Activated T-helper 17 cell treated with anti-CD3 and anti-CD28 coated beads, Interleukin-2, amount 50 U/mL, for 72 hours (primary cell): ENCODE measurements at places on chromosomes 12 and 14.

DNA sequence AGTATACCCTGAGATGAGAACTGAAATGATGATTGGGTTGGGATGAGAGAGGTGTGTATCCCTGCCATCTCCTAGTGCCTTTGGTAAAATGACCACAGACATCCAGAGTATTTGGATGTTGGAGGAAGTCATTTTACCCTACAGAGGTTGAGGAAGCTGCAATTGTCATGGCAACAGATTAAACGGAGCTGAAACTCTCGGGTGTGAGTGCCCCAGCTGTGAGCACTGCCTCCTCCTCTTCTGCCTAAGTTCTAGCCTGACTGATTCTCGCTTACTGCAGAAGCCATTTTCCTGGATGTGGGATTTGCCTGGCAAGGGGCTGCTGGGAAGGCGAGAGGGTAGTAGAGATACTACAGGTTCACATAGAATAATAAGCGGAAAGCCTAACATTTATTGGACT is 10.3 kb upstream of the PPP4R4 start:
- peak; percentile 61 for ATAC-seq

DNA sequence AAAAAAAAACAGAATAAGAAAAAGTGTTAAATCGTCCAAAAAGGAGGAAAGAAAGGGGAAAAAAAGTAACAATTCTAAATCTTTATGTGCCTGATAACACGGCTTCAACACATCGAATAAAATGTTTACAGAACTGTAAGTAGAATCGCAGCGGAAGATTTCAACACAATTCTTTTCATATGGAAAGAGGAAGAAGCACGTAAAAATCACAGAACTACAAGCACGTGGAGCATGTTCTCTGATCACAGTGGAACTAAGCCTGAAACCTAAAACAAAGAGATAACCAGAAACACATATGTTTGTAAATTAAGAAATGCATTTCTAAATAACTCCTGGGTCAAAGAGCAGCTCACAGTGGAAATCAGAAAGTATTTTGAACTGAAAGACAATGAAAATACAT is 8.7 kb downstream of the CLEC7A start:
- ATAC-seq = no peak

DNA sequence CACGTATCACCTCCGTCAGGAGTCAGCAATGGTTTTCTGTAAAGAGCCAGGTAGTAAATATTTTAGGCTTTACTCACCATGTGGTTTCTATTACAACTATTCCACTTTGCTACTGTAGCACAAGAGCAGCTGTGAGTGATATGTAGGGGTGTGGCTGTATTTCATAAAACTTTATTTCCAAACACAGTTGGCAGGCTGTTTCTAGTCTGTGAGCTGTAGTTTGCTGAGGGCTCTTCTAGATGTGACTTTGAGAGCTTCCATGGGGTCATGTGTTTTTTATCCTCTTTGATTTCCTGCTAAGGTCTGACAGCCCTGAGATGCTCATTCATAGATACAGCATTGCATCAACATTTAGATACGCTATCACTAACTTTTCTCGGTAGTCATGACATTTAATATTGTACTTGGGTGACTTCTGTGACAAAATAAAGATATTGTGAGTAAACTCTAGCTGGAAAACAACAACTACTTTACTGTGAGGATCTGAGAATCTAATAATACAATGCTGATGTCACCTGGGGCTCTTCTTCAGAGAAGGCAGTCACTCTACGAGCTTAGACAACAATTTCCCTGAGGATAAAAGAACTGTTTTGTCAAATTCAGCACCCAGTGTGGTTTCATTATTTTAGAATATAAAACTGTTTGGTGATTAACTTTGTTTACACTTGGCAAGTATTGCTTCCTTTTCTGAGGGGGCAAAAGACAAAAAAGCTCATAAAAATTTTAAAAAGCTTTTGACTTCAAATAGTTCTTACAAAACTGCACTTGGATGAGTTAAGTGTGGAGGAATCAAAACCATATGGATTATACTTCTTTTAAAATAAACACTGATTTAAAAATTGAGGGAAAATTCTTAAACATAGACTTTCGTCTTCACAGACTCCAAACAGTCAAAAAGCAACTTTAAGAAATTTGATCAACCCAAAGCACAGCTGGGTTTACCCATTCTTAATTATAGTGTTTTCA is 231.2 kb upstream of the DCN start:
- ATAC-seq = no peak

DNA sequence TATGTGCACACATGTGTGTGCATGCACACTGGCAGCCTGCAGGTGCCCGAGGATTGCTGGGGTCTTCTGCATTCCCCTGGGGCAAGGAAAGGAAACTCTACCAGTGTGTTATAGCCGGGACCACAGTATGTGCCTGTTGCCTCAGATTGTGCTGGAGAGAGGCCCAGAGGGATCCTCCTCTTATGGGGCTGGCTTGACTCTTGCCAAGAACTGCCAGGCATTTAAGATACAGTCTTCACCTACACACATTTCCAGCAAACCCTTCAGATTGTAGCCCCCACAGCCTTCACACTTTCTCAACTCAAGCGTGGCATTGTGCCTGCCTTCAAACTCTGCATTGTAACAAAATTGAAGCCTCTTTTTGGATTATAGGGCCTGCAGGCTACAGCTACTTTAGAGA is 176.7 kb upstream of the DYRK2 start:
- ATAC-seq = no peak
